ENCODE measurements at places on chromosomes 3 and 15.

- no peak for DNase-seq
Observed at GRCh38 chr15:99895956-99896311, 162.7 kb upstream of the LYSMD4 start.

DNA sequence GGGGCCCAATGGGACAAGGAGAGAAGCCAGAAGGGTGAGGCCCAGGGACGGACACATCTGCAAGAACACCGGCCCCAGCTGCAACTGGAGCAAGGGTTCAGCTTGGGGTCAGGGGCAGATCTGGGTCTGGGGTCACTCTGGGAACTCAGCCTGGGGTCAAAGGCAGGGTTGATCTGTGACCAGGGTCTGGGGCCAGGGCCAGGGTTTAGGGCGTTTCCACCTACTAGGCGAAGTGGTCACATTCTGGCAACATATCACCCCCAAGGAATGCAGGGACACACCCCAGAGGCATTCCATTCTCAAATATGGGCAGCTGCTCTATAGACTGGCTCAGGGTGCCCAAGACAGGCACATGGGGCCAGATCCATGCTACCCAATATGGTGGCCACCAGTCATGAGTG lies 9.0 kb downstream of the UROC1 start:
- DNase-seq = no peak

GRCh38 chr3:9883706-9884554 lies 3.9 kb upstream of the CIDEC start:
- DNase-seq = no peak

DNA sequence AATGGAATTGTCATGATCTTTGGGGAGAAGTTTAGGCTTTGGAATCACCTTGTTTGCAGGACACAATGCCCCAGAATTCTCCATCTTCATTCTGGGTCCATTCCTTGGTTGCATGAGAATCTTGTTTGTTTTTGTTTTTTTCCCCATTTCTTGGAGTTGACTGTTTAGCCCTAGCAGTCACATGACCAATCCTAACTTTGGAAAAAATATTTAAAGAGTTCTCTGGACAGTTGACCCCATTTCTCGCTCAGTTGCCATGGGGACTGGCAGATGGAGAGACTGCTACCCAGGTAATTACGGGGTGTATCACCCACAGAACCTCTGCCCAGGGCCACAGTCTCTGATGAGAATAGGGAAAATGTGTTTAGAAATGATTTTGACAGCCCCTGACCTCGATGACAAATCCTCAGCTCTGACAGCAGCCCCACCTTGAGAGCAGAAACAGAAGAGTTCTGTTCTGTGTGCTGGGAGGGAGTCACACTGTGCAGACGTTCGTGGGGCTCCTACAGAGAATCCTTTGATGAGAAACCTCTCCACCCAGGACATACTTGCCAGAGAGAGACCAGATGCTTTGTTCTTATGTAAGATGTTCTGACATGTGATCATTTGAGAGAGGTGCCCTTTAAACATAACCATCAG lies 57.7 kb downstream of the IL16 start:
- DNase-seq = no peak

GRCh38 chr3:160130071-160130470 lies 95.2 kb upstream of the C3orf80 start:
- no peak for DNase-seq

- no peak for DNase-seq
Observed at GRCh38 chr3:15794303-15794771, 3.4 kb downstream of the ANKRD28 start.

- no peak for DNase-seq
Observed at GRCh38 chr3:89364314-89364713, 256.9 kb downstream of the EPHA3 start.

GRCh38 chr3:79113876-79114275 lies 653.9 kb downstream of the ROBO1 start:
- DNase-seq = no peak

GRCh38 chr15:90412356-90413194 lies 24.5 kb downstream of the IQGAP1 start:
- no peak for DNase-seq

DNA sequence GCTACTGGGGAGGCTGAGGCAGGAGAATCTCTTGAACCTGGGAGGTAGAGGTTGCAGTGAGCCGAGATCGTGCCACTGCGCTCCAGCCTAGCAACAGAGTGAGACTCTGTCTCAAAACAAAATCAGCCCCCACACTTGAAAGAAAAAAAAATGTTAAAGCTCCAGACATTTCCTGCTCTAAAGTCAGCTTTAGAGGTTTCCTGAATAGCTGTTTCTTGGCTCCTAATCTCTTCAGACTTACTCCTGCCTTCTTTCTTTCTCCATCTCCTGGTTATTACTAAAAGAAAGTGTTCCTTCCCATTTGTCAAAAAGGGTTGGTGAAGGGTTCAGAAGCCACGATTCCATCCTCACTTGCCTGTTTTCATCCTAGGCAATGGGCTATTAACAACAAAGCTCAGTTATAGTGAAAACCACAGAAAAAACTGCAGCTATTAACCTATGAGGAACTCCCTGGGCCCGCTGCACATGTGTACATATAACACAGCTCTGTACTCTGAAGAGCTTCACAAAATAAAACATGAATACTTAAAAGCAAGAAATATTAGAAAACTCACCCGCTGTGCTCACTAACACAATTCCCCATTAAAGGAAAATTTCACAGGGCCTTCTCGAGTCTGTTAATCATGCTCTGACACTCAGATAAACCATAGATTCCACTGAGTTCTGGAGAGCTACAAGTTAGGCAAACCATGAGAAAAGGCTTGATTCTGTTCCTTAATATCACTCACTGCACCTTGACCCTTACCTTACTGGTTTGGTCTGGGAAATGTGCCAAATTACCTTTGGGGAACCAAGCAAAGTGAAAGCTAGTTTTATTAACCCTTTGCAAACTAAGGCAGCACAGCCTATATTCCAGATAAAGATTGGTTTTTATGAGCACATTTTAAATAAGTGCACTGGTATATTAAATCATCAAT lies 89.9 kb upstream of the TSPAN3 start:
- peak; percentile 52 for DNase-seq

GRCh38 chr3:186839874-186840641 lies 2.5 kb upstream of the ADIPOQ start:
- no peak for DNase-seq

DNA sequence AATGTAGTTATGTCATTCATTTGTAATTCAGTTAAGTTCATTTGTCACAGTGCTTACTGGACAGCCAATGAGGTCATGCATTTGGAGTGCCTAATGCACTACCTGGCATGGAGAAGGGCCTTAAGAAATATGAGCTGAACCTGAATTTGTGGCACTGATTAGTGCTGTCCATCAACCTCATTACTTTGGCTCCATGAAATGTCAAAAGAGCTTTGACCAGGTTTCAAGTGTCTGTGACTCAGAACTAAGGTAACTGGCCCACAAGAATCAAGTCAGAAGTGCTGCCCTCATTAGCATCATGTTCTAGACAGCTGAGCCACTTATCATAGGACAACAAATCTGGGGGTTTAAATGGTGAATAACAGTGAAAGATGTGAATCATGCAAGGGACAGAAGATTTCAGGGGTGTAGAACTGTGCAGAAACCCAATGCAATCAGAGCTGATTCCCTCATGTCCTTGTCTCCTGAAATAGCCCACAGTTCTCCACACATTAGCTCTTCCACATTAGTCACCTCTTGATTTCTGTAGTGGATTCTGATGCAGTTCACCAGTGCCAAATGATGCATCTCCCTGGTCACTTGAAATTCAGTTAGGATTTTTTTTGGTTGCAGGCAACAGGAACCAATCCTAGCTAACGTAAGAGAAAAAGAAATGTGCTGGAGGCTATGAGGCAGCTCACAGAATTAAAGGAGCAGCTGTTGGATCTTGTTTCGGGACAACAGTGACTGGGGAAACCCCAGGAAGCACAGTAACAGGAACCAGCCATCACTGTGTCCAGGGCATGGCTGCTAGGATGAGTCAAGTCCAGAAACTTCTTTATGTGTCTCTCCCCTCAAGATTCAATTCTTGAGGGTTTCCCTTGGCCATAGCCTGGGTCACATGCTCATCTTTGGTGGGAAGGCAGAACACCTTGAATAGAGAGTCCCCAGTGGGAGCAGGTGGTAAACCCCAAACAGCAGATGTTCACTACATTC lies 38.7 kb downstream of the CHST2 start:
- DNase-seq = no peak

GRCh38 chr3:72535772-72536171 lies 312.5 kb downstream of the SHQ1 start:
- no peak for DNase-seq

DNA sequence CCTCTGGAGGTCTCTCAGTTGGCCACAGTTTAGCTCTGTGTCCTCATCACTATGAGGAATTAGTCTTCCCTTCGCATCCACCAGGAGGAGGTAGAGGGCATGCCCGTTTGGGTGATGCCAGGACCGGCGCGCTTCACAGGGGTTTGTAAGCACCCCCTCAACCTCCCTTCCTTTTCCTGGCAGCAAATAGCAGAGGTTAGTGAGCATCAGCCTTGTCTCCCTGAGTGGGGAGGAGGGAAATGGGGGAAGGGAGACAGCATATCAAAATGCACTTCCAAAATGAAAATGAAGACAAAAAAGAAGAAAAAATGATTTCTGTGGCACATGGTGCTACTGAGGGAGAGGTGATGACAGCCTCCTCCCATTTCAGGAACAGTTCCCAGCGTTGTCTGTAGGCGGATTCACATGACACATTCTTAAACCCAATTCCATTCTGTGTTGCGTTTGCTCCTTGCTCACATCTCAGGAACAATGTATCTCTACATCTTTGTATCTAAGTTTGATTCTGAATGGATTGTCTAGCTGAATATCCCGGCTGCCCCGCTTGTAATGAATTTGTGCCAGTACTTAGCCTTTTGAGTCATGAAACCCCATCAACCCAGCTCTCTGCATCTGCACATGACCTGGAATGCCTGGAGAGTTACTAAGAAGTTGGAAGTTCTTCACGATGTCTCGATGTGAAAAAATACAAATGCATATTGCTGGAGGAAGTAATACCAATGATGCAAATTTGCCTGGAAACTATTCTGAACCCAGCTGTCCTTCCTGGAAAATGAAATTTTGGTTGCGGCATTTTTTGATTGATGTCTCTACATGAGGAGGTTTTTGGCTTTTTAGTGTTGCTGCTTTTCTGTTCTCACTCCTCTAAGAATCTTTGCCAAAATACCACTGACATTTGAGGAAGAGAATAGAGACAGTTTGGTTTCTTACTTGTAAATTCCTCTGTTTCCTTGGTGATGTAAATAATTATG lies 45.2 kb downstream of the TYRO3 start:
- DNase-seq = peak; percentile 66

DNA sequence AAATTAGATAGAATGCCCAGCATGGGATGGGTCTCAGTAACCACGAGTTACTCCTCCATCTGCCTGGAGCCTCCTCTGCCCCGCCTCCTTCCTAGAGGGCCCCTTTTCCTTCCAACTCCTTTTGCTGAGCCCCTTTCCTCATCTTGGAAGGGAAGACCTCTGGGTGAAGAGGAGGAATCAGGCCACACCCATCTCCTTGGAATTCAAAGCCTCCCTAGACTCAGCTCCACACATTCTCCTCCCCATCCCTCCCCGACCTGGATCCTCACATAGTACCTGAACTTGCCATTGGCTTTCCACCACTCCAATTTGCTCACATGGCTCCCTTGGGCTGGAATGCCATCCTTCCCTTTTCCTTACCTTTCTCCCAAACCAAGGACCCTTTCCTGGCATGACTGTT lies 128.8 kb downstream of the SMAD6 start:
- DNase-seq = no peak

- no peak for DNase-seq
Observed at GRCh38 chr3:157075693-157076420, 84.1 kb downstream of the CCNL1 start.

- DNase-seq = no peak
Observed at GRCh38 chr3:98985431-98985830, 83.9 kb upstream of the DCBLD2 start.

- no peak for DNase-seq
Observed at GRCh38 chr15:56960116-56960515, 41.7 kb downstream of the TCF12 start.

DNA sequence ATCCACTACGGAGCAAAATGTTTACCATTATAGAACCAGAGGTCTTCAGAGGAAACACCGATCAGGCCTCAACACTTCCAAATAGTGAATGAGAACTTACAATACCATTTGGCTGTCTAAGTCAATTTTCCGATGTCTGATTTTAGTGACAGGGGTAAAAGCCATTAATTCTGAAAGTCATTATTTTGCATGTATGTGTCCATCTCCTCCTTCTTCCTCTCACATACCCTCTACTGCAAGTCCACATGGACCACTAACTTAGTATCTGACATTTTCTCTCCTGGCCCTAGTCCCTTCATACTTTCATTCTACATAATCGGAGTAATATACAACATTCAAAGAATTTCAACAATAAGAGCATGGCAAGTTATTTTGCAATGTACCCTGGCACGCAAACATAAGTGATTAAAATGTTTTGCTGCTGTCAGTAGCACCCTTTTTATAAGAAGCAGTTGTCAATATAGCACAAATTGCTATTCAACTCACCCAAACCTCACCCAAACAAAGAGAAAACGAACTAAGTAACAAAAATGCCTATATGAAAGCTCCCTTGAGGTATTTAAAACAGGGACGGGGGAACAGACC lies 1.9 kb downstream of the TOP2B start:
- DNase-seq = no peak

- peak; percentile 58 for DNase-seq
Observed at GRCh38 chr15:77821188-77821958, 188.7 kb upstream of the LINGO1 start.

GRCh38 chr15:89888214-89888804 lies 5.5 kb downstream of the AP3S2 start:
- peak; percentile 11 for DNase-seq

GRCh38 chr15:96058103-96058851 lies 272.2 kb upstream of the NR2F2 start:
- no peak for DNase-seq

All from COR-L47 (cell line).